ENCODE measurements at places on chromosomes 7 and 10.

DNA sequence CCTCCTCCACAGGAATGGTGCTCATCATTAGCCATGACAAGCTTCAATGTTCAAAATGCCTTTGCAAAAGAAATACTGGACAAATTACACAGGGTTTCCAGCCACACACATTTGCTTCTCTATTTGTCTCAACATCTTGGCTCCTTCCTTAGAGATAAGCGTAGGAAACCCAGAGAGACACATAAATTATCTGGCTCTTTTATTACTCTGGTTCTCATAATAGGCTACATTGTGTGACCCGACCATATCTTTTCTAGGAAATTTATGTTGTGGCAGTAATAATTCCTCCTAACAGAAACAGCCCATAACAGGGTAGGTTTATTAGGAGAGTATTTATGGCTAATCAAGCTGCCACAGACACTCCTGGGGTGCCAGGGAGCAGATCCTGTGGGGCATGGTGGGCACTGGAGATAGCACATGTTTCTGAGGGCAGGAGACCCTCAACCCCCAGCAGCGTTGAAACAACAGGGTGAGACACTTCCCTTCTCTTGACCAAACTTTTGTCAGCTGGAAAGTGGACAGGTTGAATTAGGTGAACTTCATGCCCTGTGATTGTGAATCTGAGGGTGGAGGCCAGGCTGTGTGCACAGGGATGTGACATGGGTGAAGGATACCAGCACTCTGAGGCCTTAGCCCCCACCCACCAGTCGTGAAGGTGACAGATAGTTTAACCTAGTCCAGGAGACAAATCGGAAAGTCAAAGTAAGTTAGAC, 295.9 kb upstream of the ZNF32 start:
- no peak for DNase-seq

- no peak for DNase-seq
Observed at GRCh38 chr7:93044147-93044810, 73.5 kb downstream of the SAMD9 start.

- no peak for DNase-seq
Observed at GRCh38 chr7:134985894-134986362, 380 bp upstream of the AGBL3 start.

DNA sequence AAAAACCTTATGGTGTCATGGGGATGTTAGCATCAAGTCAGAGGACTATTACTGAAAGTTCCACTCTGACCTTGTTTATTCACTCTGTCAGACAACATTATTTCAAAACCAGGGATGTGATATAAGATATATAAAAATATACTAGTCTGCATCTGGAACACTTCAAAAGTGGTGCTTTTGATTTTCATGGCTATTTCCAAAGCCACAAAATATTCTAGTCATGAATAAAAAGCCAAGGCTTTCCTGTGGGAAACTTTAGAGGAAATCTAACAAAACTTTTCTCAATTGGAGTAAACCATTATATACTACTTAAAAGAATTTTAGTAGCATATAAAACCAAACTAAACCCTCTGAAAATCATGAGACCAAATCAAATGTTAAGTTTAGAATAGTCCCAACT, 205.2 kb downstream of the TMEM26 start:
- DNase-seq, result no peak

DNA sequence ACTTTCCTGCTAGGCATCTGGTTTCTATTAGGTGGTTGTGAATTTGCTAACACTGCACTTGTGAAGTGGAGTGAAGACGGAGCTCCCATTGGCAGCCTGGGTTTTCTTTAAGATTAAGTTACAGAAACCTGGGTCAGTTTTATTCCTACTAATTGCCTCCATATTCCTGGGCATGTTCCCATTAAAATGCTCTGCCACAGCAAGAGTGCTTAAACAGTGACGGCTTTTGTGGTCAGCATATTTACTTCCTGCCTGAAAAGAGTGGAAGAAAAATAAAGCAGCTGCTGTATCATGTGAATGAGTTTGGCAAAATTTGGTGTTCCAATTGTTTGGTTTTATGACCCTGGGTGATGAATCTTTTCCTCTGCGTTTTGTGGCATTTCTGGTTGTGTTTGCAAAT, 96.9 kb upstream of the PLXDC2 start:
- DNase-seq, result no peak

DNA sequence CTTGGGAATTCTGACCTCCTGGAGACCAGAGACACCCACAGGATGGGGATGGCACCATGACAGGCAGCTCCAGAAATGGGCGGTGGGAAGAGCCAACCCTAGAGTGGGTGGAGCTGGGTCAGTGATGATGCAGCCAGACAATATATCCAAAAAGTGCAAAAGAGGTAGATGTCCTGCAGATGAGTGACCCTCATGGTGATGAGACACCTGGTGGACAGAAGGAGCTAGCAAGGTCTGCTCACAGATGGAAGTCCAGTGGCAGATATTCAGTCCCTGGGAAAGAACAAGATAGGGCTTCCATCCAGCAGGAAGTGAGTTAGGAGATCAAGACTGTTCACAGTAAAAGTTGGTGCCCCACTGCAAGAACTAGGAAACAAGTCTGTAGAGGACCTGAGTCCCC, 19.2 kb upstream of the GRB10 start:
- DNase-seq, result no peak

DNA sequence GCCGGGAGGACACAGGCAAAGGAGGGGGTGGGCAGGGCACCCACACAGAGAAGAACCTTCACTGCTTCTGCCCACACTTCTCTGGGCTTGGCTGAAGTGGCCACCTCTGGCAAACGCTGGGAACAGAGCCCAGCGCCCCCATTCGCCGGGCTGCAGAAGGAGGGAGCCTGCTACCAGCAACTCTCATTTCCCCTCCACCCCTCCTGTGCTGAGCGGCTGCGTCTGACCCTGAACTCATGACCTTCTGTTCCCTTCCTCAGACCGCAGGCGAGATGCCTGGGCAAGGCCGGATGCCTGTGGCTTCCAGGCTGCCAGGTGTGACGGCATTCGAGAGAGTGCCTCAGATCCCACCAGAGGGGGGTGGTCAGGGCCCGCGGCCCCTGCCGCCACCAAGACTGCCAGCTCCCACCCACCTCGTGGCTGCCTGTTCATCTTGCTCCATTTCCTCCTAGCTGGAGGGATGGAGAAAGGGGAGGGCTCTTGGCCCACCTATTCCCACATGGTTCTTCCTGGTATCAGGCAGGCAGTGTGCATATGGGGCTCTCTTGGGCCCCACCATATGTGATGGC, 19.8 kb downstream of the DNAJB12 start:
- peak; percentile 82 for DNase-seq

DNA sequence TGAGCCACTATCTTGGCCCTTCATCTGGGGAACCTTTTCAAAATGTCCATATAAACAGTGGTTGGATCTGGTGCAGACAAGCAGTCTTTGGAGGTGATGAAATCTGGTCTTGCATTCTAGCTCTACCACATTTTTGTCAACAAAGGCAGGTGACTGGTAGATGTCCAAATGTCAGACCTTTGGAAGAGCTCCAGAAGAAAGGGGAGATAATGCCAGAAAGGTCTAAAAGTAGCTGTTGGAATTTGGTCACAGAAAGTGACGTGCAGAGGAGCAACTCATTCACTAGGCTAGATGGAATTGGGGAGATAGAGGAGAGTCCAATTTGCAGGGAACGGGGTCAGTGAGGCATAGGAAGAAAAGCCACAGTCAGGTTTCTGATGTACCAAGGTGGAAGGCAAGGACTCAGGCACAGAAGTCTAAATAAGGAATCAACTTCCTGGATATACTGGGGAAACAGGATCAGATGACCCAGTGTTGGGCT, 36.4 kb upstream of the WAC start:
- DNase-seq, result no peak

- no peak for DNase-seq
Observed at GRCh38 chr10:123868038-123869019, 23.3 kb downstream of the CPXM2 start.

GRCh38 chr7:118793582-118793981, 569.1 kb downstream of the ANKRD7 start:
- DNase-seq, result no peak
